OCI-LY7 (cell line): ENCODE measurements at places on chromosomes 6 and 20.

DNA sequence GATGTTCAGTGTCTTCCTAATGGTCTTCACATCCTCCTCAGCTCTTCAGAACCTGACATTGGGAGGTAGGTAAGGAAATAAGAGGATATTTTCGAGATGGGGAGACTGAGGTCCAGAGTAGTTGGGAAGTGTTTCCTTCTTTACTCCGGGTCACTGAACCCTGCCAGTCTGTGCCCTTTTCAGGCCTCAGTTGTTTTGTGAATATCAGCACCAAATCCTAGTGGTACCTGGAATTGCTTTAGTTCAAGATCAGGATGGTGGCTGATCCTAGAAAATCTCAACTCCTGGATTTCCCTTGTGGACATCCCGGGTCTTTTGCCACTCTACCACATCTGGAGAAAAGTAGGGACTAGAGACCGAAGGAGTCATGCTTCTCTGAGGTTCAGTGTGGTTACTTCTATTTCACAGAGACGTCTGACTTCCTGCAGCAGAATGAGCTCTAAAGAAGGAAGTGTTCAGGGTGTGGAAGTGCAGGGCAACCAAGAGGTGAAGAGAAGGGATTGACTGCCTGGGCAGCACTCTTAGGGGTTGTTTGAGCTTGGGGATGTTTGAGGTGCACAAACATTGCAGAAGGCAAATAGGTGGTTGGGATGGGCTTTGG, 995 bp downstream of the STK4 start:
- DNase-seq, result peak; percentile 77

GRCh38 chr6:6614096-6614982, 25.8 kb downstream of the LY86 start:
- no peak for DNase-seq

- no peak for DNase-seq
Observed at GRCh38 chr6:107390685-107391435, 68.5 kb downstream of the PDSS2 start.

GRCh38 chr6:152404936-152405595, 232.1 kb downstream of the SYNE1 start:
- DNase-seq, result no peak

DNA sequence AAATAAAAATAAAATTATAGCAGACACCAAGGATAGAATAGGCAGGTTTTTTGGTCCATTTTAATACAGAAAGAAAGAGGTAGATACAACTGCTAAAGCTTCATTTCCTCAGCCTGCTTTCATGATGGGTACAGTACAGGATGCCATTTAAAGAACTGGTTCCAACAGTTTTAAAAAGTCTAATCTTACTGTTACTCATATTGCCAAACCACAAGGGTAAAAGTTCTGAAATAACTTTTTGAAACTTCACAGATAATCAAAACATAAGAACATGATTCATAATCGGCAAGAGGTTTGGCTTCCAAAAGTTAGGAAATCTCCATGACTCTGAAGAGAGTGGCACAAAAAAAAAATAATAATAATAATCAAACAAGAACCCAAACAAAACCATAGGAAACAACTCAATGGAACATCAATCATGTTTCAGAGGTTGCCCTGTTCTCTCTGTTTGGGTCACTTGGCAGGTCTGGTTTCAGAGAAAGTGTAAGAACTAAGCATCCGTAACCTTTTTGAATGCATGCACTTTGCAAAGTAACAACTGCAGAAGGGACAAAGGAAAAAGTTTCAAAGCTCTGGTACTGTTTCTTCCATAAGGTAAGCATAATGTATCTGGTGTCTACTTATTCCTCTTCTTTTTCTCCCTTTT, 79.7 kb downstream of the SMLR1 start:
- no peak for DNase-seq

GRCh38 chr6:5634525-5634924, 372.2 kb downstream of the NRN1 start:
- no peak for DNase-seq
